ENCODE measurements at places on chromosomes 16 and 17.
A peak's percentile ranks its signal among the peaks of the same experiment; 100 is the strongest.

DNA sequence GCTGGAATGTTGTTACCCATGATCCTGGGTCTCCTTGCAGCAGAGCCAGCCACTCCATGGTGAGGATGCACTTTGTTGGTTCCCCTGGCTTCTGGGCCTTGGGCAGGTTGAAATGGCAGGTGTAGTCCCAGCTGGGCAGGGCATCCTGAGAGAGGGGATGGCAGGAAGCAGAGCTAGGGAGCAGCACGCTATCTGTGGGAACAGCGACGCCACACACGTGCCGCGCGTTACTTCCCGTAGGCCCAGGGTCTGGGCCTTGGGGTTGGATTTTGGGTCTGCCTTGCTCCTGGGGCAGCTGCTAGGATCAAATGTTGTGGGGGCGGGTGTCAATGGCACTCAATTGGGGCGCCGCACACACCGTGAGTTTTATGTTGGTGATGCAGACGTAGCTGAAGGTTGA is 368.0 kb downstream of the CPPED1 start:
- no peak for DNase-seq

- DNase-seq: no peak
Observed at GRCh38 chr17:82005701-82006348, 16.9 kb downstream of the CENPX start.

GRCh38 chr16:84058664-84059063 is 16.1 kb upstream of the SLC38A8 start:
- no peak for DNase-seq

DNA sequence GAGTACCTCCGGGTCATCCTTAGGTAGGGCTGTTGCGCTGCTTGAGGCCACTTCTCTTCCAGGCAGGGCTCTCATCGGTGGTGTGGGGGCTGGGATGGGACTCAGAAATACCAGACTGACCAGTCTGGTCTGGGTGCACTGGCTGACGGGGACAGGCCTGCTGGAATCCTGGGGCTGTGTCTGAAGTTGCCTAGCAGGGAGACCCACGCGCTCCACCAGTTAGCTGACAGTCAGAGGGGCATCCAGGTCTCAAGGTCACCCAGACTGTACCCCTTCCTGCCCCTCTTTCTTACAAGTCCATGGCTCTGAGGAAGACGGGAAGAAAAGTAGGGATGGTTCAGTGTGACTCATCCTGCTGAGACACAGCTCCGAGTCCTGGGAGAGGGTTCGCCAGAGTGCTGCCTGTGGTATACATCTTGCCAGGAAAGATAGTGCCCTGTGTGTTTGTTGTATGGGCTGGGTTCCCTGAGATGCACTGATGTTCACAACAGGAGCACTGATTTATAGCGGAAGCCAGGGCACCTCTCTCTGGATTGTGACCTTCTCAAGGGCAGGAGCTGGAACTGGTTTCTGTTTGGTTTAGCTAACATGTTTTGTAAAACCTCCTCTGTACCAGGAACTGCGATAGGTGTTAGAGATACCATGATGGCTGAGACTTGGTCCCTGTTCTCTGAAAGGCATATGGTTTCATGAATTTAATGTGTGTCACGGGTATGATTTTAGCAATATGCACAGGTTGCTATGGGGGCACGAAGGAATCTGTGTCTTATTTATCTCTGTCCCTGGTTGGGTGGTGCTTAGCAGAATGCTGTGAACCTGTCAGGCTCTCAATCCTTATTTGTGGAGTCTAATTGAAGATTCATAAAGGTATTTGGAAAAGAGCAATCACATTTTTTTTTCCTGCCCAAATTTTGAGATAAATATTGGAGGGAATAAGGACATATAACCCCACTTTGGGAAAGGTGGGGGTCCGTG is 97.5 kb downstream of the OR1D5 start:
- DNase-seq: no peak

DNA sequence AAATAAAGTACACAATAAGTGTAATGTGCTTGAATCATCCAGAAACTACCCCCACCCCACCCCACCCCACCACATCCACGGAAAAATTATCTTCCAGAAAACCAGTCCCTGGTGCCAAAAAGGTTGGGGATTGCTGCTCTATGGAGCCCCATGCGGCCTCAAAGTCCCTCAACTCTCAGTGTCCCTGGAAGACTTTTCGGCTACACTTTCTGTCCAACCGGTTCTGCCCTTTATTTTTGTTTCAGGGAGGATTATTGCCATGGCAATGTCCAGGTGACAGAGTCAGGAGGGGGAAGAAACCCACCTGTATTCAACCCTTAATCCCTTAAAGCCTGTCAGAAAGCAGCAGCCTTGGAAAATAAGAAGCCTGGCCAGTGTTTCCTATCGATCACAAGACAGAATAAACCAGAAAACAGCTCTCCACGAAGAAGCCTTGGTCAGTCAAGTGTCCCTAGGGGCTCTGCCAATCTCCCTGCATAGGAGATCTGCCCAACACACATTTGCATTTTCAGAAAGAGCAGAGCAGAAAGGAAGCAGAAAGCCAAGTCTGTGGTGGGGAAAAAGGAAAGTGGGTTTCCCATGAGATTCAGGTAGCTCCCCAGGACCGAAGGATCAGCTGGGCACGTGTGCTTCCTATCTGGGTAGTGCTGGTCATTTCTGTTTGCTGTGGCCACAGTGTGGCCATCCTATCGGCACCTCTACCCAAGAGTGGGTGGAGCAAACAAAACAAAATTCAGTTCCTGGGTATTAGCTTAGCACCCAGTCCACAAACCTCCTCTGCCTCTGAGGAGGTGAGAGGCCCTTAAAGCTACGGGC is 342.7 kb downstream of the SOX9 start:
- DNase-seq: no peak

GRCh38 chr17:60586288-60586974 is 13.6 kb upstream of the PPM1D start:
- no peak for DNase-seq

- peak; percentile 56 for DNase-seq
Observed at GRCh38 chr17:32519228-32520103, 32.7 kb downstream of the CDK5R1 start.

GRCh38 chr16:64933885-64934284 is 188.0 kb downstream of the CDH11 start:
- DNase-seq: no peak

GRCh38 chr16:57384248-57385070 is 12.2 kb downstream of the CX3CL1 start:
- DNase-seq: no peak

GRCh38 chr16:56824331-56824730 is 40.7 kb upstream of the SLC12A3 start:
- DNase-seq: no peak

DNA sequence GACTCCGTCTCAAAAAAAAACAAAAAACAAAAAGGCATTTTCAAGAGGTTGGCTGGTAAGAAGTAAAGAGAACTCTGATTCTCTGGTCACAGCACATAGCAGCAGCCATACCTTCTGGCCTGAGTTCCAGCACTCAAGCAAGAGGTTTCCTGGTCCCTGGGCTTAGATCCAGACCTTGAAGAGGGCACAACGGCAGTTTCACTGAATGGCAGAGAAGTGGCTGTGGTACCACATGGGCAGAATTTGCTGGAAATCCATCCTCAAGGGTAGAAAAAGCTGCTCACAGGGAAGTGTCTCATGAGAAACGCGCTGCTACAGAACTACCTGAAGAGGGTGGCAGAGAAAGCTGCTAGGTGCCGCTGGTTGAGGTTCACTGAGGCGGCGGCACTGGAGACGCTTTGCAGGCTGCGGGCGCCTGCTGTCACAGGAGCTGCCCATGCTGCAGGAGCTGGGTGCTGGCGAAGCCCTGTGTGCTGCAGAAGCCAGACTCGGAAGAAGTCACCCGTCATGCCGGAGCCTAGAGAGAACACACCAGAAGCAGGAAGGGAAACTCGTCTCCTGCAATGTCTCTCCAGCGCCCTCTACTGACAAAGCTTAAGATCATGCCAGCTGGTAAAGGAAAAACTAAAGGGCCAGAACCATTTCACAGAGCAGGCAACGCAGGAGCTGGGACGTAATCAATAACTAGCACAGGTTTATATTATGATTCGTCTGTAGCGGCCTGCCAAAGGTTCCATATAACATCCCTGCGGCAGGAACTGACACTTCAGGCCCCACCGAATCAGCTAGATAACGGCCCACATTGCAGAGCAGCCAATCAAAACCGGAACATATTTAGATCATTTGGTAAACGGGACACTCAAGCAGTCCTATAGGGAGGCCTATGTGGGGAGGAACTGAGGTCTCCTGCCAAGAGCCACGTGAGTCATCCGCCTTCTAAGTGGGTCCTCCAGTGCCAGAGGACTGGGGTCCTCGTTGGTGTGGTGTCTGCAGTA is 5.4 kb upstream of the ZNF213 start:
- peak; percentile 68 for DNase-seq

DNA sequence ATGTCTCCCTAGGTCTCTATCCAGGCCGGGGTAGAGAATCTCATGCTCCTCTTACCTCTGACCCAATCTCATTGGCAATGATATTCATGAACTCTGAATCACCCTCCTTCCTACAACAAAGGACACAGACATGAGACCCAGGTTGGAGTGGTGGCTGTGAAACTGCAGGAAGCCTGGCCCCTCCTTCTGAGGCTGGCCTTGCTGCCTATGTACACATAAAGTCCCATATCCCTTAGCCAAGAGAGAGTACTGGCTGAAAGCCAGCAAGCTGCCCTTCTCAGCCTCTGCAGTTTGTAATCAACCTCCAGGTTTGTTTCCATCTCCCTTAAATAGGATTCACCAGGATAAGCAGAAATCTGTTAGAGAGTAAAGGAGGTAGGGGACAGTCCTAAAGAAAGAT is 10.6 kb downstream of the AARSD1 start:
- DNase-seq: no peak

DNA sequence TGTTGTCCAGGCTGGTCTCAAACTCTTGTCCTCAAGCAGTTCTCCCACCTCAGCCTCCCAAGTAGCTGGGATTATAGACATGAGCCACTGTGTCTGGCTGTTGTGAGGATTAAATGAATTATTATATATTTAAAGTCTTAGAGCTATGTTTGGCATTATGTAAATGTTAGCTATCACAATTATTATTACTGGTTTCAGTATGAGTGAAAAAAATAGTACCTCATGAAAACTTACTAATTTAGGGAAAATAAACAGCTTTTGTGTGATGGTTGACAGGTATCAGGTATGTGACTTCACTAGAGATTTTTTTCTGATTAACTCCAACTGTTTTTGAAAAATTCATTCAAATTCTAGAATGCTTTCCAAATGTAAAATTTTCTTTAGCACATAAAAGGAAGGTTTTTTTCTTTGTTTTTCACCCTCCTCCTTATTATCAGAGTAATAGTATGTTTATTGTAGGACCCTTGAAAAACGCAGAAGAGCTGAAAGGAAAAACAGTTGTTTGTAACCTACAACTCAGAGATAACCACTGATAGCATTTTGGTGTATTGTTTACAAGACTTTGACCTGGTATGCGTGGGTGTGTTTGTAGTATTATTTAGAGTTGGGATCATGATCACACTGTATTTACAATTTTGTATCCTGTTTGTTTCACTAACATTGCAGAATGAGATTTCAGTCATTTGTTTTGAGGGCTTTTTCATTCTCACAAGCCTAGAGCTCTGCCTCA is 13.2 kb downstream of the NLK start:
- no peak for DNase-seq

GRCh38 chr16:85550953-85551924 is 61.9 kb upstream of the GSE1 start:
- no peak for DNase-seq

DNA sequence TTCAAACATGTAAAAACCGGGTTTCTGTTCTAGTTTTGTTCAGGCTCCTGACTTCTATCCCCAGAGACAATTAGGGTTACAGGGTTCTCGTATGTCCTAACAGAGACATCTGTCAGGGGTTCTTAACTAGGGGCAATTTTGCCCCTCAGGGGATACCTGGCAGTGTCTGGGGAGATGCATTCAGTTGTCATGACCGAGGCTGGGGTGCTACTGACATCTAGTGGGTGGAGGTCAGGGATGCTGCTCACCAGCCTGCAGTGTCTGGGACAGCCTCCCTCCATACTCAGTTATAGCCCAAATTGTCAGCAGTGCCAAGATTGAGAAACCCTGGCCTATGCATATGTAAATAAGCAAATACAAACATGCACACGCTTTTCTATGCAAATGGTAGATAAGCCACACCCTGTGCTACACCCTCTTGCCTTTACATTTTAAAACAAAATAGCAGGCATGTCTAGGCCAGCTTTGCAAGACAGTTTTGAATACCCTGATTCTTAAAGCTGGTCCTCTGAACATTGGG is 37.4 kb downstream of the CLEC16A start:
- DNase-seq: no peak

- DNase-seq: no peak
Observed at GRCh38 chr16:23060458-23061320, 88.6 kb downstream of the USP31 start.

GRCh38 chr17:82653651-82654528 is 5.6 kb upstream of the WDR45B start:
- DNase-seq: no peak

DNA sequence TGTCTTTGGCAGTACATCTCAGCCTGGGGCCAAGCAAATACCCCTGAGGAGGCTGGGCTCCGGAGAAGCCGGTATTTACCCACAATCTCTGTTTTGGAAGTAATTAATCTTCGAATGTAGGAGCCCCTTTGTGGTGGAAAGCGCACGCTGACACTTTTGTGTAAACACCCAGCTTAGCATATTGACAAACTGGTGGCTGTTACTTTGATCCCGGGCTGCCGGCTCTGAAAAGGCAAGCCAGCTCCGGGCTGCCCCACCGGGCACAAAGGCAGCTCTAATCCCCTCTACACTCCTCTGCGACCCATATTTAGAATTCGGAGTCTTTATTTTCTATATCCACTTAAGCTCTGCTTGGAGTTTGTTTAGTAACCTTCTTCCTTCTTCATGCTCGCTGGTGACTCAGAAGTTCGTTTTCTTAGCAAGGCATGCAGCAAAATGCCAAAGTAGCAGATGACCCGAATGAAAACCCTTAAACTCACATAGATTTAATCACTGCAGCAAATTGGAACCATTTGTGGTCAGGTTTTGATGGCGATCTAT is 144.0 kb upstream of the IRX3 start:
- no peak for DNase-seq

- no peak for DNase-seq
Observed at GRCh38 chr17:19558946-19559345, 25.3 kb downstream of the SLC47A1 start.

All from stimulated activated CD4-positive, alpha-beta T cell treated with anti-CD3 and anti-CD28 coated beads, Interleukin-1b, Interleukin-23, amount 100 ng/mL, for 1 hour (primary cell).